Muscle of arm (tissue), 14 donors: ENCODE measurements at places on chromosomes 2 and 18. TPM values are rescaled to one million over a fixed set of nuclear protein-coding genes. Genes with fewer than 3 reads are reported as not detected.

DNA sequence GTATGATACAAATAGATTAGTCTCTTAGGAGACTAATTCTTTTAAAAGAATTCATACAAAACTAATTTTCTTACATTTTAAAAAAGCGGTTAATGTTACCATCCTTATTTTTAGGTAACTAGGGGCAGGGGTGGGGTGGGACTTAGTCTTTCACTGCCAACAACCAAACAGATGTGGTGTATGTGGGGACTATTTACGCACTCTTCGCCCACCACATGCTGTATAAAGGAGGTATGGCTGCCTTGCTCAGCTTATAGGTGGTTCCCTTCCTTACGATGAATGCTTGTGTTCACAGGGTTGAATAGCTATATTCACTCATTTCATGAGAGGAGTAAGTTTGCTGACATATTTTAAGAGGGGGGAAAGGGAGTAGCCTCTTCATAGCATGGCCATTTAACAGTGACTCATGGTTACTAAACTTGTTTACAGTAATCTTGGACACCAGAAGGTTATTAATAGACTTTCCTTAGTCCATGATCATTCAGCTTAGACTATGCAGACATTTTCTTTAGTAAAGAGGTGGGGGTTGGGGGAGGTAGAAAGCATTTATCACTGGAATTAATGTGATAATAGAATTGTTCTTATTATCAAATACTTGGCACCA is 61.8 kb downstream of the CAB39 start:
- no peak for DNase-seq

DNA sequence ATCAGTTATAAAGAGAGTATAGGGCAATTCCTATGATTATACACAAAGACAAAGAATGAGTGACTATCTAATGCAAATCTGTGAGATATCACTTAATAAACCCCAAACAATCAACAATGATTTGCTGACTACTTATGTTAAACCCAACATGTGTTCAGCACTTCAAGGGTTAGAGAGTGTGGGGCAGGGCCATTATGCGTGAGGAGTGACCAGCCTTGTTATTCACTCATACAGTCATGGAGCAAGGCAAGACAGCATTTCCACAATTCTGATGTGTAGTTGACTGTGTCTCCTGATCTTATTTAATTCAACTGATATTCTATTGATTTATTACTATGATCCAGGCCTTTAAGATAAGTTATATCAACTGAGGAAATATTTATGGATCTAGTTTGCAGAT is 251.7 kb downstream of the CYRIA start:
- DNase-seq, result no peak

- no peak for DNase-seq
These were observed 92.1 kb downstream of the NFATC1 start for GRCh38 chr18:79487801-79488201.

DNA sequence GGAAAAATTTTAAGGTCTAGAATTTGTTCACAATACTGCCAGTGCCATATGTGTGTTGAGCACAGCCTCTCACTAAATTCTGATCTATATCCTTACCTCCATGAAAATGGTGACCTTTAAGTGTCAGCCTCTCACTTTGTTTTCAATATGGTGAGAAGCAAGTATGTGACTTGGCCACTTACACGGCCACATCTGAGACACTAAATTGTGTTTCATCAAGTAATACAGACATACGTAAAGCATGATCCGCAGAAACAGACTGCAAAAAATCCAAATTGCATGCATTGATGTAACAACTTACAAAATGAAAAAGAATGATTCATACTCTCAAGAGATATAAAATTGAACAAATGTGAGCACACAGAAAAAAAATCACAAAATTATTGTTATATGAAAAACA is 55.2 kb upstream of the UGP2 start:
- DNase-seq, result peak; percentile 25

- DNase-seq, result no peak
These were observed 26.1 kb upstream of the REG3G start for GRCh38 chr2:78999406-78999805.

DNA sequence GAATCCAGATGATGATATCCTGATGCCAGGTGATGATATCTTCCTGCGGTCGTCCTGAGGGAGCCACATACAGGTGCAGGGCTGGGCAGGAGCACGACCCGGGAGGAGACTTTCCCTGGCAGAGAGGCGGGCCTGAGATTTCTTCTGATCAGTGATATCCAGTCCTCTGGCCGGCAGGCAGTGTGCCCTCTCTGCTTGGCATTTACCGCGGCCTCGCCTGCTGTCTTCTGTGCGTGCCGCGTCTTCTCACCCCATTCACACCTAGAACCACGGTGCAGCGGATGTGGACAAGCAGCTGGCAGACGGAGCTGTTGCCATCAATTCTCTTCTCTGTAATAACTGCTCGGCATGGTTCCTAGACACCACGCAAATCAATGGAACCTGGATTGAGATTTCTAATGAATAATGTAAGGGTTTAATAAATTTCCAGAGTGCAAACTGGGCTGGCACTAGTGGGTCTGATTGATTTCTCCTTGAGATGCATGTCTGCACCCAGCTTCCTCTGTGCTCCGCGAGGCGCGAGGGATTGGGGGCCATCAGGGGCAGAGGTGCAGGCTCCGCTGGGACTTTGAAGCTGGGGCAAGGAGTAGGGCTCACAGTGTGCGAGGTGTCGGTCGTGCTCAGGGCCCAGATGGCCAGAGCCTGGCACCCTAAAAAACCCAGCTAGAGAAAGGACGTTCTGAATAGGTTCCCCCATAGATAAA is 208.9 kb upstream of the HDAC4 start:
- no peak for DNase-seq

FOXI3 gene
- 3.7 TPM for polyA plus RNA-seq

LIMS2 gene
- polyA plus RNA-seq, result 47.7 TPM

RAMP1 gene
- not detected for polyA plus RNA-seq

GRCh38 chr18:2396162-2396505 is 175.2 kb downstream of the METTL4 start:
- no peak for DNase-seq

- DNase-seq, result peak; percentile 49
These were observed 67.1 kb downstream of the DIS3L2 start for GRCh38 chr2:232028631-232029030.

- DNase-seq, result peak; percentile 68
These were observed 92.6 kb downstream of the CMPK2 start for GRCh38 chr2:6773007-6773693.

DNA sequence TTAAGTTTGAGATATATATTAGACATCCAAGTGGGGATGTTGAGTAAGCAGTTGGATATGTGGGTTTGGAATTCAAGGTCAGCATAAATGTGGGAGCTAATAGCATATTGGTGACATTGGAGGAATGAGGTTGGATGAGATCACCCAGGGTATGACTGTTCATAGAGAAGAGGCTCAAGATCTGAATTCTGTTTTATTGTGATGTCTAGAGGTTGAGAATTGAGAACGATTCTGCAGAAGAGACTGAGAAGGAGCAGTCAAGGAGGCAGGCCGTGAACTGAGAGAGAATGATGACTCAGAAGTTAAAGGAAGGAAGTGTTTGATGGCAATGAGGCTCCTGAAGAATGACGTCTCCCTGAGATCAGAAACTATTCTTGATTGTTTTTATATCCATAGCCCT is 5.9 kb downstream of the SERPINB11 start:
- no peak for DNase-seq
